ENCODE measurements at places on chromosomes 3 and 15. TPM values are rescaled to one million over a fixed set of nuclear protein-coding genes. Genes with fewer than 3 reads are reported as not detected.

The PAQR5 gene
- 3.4 TPM for polyA plus RNA-seq

DNA sequence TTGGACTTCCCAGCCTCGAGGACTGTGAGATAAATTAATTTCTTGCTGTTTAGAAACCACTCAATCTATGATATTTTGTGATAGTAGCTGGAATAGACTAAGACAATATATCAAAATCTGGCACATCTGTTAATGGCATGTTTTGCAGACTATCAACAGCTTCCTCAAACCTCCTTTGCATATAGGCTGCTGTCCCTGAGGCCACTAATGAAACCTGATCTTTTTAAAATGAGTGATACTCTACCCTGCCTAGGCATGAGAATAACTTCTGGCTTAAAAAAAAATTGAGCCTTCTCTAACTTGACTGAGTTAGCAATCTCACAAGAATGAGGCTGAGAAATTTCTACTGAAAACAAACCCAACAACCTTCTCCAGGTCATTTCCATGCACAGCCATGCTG is 176.0 kb upstream of the CRBN start:
- no peaks in the 10 kb centered on the region for H3K36me3 ChIP-seq
- H3K4me1 ChIP-seq: no peaks in the 10 kb centered on the region
- no peak for DNase-seq
- H3K4me3 ChIP-seq: no peak overlapping the region
- H3K27ac ChIP-seq: no peak overlapping the region

GRCh38 chr3:100001526-100002270 is 112.6 kb downstream of the FILIP1L start:
- no peaks in the 10 kb centered on the region for H3K36me3 ChIP-seq
- no peak overlapping the region for H3K4me3 ChIP-seq
- peak overlapping the region; percentile 80 for H3K27ac ChIP-seq
- no peak for DNase-seq
- H3K4me1 ChIP-seq: peaks cover 22% of the 10 kb centered on the region

DNA sequence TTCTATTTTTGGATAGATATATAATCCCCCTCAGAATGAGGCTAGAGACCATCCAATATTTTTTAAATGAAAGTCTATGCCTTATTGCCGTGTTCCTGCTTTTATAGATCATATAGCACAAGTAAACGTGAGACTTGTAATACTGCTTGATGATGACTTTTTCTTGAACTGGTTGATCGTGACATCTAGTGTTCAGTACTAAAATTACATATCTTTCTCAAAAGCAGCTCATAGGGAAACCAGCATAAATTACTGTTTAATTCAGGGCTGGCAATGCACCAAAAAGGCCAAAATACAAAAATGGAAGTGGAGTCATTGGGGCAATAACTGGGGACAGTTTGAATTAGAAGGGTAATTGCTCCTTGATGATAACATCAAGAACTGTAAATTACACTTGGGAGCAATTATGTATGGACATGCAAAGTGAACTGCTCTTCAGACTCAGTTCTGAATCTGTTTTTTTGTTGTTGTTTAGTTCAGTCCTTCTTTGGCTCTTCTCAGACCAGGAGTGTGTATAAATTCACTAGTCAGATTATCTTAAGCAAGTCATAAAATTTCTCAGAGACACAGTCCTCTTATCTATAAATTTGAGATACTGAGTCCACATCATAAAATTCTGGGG is 325.3 kb downstream of the THSD4 start:
- H3K27ac ChIP-seq: no peak overlapping the region
- no peaks in the 10 kb centered on the region for H3K27me3 ChIP-seq
- H3K4me1 ChIP-seq: no peaks in the 10 kb centered on the region
- H3K4me3 ChIP-seq: no peak overlapping the region

All from large intestine (tissue), 12 donors.